ENCODE measurements at places on chromosomes 13 and 19. TPM values are rescaled to one million over a fixed set of nuclear protein-coding genes. Genes with fewer than 3 reads are reported as not detected.

CABP5 gene
- total RNA-seq = not detected

RHPN2 gene
- 1.5 TPM for total RNA-seq

LRRC4B gene
- 0.17 TPM for total RNA-seq

NRTN gene
- 0.51 TPM for total RNA-seq

U2AF2 gene
- 84.1 TPM for total RNA-seq

Data from fibroblast of lung (primary cell).